ENCODE measurements at places on chromosomes 2 and 18.

GRCh38 chr2:178530625-178531142 lies 50.4 kb downstream of the PLEKHA3 start:
- no peaks in the 10 kb centered on the region for H3K36me3 ChIP-seq
- no peaks in the 10 kb centered on the region for H3K27me3 ChIP-seq
- H3K4me3 ChIP-seq = no peak overlapping the region
- DNase-seq = peak; percentile 21
- peaks cover 15% of the 10 kb centered on the region for H3K4me1 ChIP-seq
- H3K27ac ChIP-seq = no peak overlapping the region

DNA sequence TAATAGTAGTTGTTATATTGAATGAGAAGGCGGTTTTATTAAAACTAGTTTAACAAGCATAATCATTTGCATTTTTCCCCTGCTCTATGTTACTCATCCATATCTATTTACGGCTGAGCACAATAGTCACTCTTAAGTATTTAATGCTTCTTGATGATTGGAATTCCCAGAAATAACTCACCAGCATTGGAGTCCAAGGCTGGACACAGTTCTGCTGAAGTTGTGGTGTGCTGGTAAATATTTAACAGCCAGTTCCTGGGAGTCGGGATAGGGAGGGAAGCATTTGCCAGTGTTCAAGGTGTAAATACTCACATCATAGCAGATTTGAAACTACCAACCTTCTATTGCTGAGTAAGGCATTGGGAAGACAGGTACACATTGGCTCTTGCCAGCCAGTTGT lies 315.1 kb downstream of the MTX2 start:
- peak overlapping the region; percentile 92 for H3K27ac ChIP-seq
- no peaks in the 10 kb centered on the region for H3K36me3 ChIP-seq
- H3K27me3 ChIP-seq = no peaks in the 10 kb centered on the region
- H3K4me1 ChIP-seq = peaks cover 36% of the 10 kb centered on the region
- peak; percentile 82 for DNase-seq

- no peak overlapping the region for H3K27ac ChIP-seq
- no peaks in the 10 kb centered on the region for H3K4me1 ChIP-seq
- H3K36me3 ChIP-seq = no peaks in the 10 kb centered on the region
- no peaks in the 10 kb centered on the region for H3K27me3 ChIP-seq
- H3K4me3 ChIP-seq = no peak overlapping the region
Observed at GRCh38 chr2:238055841-238056240, 5.0 kb upstream of the SCLY start.

GRCh38 chr2:128488434-128488833 lies 169.8 kb upstream of the HS6ST1 start:
- DNase-seq = no peak
- no peaks in the 10 kb centered on the region for H3K36me3 ChIP-seq
- no peaks in the 10 kb centered on the region for H3K27me3 ChIP-seq
- H3K4me1 ChIP-seq = no peaks in the 10 kb centered on the region
- no peak overlapping the region for H3K4me3 ChIP-seq

DNA sequence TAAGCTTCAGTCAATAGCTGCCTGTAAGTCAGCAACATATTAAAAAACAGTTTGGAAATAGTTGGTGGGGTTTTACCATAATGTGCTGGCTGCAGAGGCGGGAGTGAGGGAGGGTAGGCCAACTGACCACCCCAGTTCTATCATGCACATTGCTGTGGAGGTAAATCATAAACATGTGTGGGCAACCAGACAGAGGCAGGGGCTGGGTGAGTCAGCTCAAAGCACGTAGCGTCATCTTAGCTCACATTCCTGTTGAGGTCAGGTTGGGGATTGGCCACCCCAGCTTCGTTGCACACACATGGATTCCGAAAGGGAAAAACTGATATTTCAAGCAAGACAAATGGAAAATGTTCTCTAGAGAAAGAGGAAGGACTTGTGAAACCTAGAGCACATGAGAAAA lies 19.5 kb downstream of the GPR45 start:
- DNase-seq = peak; percentile 96
- H3K4me3 ChIP-seq = 0 out of 2 replicates have a peak overlapping the region, but pooled peaks have one; percentile 11
- no peaks in the 10 kb centered on the region for H3K27me3 ChIP-seq
- no peaks in the 10 kb centered on the region for H3K36me3 ChIP-seq
- peak overlapping the region; percentile 76 for H3K27ac ChIP-seq
